ENCODE measurements at places on chromosomes 12 and 14.

DNA sequence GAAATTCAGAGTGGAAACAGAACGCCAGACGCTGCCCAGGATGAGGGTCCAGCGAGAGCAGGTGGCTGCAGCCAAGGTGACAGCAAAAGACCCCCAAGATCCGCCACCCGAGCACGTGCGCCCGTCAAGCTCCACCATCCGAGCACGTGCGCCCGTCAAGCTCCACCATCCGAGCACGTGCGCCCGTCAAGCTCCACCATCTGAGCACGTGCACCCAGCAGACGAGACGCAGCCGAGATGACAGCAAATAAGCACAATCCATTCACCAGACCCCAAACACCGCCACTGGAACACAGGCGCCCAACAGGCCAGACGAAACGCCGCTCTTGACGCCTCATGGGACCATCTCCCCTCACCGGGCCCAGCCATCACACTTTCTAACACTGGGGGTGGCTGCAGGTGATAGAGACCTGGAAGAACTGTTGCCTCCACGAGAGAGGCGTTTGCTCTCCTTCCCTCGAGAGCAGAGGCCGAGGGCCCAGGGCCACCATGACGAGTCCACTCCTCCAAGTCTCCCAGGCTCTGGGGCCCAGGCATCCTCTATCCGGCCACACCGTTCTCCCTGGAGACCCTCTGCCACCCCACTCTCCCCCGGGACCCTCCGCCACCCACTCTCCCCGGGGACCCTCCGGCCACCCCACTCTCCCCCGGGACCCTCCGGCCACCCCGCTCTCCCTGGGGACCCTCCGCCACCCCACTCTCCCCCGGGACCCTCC is 62.1 kb upstream of the GALNT9 start:
- DNase-seq = no peak

- no peak for DNase-seq
These were observed 28.3 kb downstream of the DIO3 start for GRCh38 chr14:101589486-101590015.

GRCh38 chr14:65226824-65227604 is 124.7 kb upstream of the MAX start:
- no peak for DNase-seq

DNA sequence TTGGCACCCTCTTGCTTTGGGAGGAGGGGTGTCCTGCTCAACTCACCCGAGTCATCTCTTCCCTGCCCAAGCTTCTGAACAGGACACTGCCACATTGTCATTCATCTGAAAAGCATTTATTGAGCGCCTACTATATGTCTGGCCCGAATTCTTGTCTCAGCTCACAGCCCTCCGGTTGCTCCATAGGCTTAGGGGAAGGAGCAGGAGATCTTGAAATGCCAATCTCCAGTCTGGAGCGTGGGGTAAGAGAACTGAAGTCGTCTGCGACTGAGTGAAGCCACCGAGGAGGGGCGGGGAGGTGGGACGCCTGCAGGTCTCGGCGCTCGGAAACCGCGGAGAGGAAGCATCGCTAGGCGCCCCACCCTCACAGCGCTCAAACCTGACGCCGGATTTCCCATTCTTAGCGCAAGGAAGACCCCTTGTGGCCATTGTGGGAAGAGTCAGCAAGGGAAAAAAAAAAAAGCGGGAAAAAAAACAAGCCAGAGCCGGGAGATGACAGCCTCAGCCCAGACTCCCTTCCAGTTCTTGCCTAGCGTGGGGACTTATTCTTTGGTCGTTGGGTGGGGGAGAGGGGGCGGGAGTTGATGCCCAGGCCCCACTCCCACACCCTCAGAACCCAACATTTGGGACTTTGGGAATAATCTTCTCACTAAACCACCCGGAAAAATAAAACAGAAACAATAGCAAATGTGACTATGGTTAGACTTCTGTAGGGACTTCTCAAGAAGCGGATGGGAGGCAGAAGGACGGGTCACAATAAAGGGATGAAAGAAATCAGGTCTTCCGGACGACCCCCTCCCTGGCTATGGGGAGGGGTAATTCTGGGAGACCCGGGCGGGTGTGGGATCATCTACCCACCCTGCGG is 28.2 kb upstream of the SMUG1 start:
- DNase-seq = peak; percentile 62

- no peak for DNase-seq
These were observed 200.6 kb downstream of the ANO4 start for GRCh38 chr12:100995201-100995600.

- no peak for DNase-seq
These were observed 31.2 kb upstream of the OTOGL start for GRCh38 chr12:80068173-80068572.

- DNase-seq = peak; percentile 71
These were observed 41.9 kb upstream of the FKBP4 start for GRCh38 chr12:2752676-2753371.

DNA sequence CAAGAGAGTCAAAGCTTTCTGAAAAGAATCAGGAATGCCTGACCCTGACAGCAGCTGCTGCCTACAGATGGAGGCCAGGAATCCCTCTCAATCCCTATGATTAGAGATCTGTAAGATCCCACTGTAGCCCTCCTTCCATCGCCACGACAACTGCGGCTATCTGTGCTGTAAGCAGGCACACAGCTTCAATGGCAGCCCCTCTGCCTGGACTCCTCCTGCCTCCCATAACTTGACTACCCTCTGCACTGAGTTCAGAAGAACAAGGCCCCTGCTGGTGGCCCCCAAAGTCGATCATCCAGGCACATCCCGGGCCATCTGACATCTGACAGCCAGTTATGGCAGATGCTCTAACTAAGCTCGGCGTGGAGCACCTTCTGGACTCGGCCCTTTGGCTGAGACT is 2.9 kb downstream of the CLMN start:
- DNase-seq = no peak

DNA sequence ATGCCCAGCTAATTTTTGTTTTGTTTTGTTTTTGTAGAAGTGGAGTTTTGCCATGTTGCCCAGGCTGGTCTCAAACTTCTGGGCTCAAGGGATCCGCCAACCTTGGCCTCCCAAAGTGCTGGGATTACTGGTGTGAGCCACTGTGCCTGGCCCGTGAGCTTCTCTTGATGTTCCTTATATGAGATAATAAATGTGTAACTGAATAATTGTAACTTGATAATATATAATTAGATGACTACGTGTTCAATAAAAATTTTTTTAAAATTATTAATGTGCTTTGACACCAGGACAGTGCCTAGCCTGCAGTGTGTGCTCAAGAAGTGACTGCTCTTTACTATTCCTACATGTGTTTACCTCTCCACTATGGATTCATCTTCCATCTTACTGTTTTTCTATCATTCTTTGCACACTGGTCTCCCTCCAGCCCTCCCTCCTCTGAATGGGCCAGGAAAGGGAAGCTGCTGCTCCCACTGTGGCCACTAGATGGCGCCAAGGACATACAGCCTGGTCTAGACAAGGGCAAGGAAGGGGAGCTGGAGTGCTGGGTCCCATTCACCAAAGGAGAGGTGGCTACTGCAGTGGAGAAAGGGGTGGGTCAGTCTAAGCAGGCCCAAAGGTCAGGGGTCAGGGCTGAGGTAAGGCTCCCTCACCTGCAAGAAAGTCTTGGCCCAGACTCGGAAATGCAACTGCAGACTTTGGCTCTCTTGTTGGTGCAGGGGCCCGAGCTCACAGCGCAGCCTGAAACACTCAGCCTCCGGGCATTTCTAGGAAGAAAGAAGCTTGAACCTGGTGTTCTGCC is 14.7 kb upstream of the ZNF385A start:
- peak; percentile 80 for DNase-seq
